ENCODE measurements at places on chromosomes 2 and 18.

GRCh38 chr2:71897836-71898235, 249.8 kb downstream of the CYP26B1 start:
- no peak for DNase-seq

DNA sequence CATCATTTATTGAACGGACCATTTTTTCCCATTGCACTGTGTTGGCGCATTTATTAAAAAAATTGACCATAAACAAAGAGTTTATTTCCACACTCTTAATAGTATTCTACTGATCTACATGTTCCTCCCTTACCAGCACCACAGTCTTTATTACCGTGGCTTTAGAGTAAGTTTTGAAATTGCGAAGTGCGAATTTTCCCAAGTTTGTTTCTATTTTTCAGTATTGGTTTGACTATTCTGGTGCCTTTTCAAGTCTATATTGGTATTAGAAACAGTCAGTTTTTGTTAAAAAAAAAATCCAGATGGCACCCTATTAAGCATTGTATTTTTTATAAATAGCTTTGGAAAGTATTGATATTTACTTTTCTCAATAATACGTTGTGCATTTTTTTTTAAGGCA, 795.1 kb upstream of the HS6ST1 start:
- no peak for DNase-seq

GRCh38 chr2:176643646-176644045, 374.4 kb downstream of the MTX2 start:
- peak; percentile 68 for DNase-seq

- DNase-seq = peak; percentile 84
These were observed 919 bp upstream of the PCBP1 start for GRCh38 chr2:70086278-70086837.

GRCh38 chr2:179274749-179275148, 10.1 kb upstream of the SESTD1 start:
- no peak for DNase-seq

DNA sequence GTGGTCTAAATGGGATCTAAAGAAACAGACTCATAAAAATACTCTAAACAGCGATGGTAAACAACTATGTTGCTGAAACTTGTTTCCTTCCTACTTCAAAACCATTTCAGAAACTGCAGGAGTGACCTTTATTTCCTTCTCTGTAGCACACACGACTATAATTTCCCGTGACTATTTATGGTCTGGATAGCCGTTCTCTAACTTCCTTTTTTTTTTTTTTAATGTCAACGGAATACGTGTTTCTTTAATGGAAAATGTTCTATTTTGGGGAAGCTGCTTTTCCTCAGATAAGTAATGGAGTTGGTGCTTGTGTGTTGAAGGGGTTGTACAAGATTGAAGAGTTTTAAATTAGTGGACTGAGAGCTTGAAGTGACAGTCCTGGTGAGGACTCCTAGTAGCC, 224.1 kb downstream of the PHLPP1 start:
- no peak for DNase-seq

DNA sequence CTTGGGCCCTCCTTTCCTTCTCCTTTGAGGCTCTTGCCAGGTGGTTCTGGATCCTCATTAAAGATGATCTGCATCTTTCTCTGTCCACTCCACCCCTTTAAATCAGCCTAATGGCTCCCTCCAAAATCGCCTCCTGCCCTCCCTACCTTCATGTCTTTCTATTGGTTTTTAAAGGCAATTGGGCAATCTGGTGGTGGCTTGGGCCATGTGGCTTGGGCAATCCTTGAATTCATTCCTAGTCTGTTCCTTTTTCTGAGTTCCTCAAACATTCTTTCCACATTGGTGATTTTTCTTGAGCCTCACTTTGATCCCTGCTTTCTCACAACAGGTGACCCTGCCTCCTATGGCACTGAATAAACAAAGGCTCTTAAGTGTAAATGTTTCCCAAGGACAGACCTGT, 266.2 kb upstream of the REV1 start:
- DNase-seq = no peak

- DNase-seq = no peak
These were observed 24.2 kb upstream of the EFEMP1 start for GRCh38 chr2:55947752-55948151.

GRCh38 chr2:181677912-181678586, 2.3 kb downstream of the NEUROD1 start:
- no peak for DNase-seq

DNA sequence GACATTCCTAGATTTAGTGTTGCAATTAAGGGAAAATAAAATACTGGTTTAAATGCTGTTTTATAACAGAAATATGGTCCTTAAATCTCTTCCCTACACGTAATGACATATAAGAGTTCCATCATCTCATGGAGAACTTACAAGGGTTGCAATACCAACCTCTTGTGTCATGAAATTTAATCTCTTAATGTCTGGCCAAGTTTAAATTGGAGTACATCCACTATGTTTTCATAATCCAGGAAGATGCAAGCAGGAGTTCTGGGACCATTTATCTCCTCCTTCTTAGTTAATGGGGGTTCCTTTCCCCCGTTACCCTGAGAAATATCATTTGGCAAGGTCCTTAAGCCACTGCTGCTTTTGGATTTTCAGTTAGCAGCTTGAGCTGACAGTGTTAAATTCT, 126.0 kb upstream of the ACVR2A start:
- DNase-seq = no peak

DNA sequence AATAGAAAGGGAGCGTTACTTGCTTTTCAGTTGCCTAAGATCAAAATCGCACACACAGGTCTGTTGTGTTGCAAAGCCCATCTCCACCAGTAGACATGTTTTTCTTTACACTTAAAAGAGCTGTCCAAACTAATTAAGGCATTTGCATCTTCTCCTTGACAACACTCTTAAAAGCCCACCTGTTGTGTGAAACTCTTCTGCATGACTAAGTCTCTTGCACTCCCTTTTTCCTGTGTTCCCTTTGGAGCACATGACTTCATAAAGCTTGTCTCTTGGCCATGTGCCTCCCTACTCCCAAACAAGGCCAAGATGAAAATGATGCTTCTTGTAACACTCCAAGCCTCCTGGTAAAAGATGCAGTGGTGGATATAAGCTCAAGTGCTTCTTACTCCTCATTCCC, 26.1 kb downstream of the PID1 start:
- DNase-seq = no peak

- DNase-seq = no peak
These were observed 15.5 kb downstream of the CDCA7 start for GRCh38 chr2:173370198-173370597.

GRCh38 chr18:45167631-45168280, 447.5 kb upstream of the SLC14A2 start:
- DNase-seq = no peak

- no peak for DNase-seq
These were observed 95.5 kb downstream of the PTGR3 start for GRCh38 chr18:75113455-75113854.

GRCh38 chr2:5695654-5696403, 3.6 kb downstream of the SOX11 start:
- peak; percentile 56 for DNase-seq

DNA sequence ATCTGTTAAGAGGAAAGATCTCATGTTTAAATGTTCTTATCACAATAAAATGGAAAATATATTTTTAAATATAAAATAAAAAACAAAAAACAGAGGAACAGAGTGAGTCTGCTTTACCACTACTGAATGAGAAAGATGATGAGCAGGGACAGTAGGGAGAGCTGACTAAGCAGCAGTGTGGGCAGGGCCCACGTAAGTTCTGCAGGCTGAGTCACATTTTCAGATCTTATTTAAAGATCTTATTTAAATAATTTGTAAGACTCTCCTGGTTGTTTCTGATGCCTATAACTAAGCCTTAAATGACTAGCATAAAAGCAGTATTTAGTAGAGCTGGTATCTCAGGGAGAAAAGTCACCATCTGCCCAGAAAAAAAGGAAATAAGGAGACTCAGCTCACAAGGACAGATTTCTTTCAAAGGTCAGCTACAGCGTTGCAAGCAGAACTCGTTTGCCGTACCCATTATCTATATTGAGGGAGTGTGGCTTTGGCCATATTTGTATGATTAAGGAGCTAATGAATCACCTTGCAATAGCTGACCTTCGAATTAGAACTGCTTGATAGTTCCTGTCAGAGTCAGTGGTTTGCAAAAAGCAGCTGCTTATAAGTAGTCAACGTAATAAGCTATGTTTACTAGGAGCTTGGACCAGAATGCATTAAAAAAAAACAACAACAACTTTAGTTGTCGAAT, 322.1 kb upstream of the CHAC2 start:
- DNase-seq = no peak

- no peak for DNase-seq
These were observed 69.9 kb downstream of the PLB1 start for GRCh38 chr2:28565720-28566295.

GRCh38 chr18:72235422-72235821, 308.7 kb downstream of the CBLN2 start:
- DNase-seq = peak; percentile 66

DNA sequence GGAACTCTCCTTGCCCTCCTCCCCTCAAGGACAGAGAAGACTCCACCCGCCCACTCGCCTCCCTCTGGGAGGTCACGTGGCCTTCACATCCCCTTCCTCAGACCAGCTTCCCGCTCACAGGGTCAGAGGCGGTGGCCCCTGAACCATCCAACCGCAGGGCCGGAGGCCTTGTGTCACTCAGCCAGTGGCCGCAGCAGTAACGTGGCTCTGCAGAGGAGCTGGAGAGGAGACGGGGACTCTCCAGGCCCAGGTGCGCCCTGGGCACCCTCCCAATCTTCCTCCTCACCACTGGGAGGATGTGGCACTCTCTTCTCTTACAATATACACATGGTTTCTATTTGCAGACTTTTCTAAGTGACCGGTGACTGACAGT, 161.7 kb downstream of the TWIST2 start:
- DNase-seq = no peak

GRCh38 chr2:9539531-9539930, 16.1 kb downstream of the ADAM17 start:
- DNase-seq = no peak

GRCh38 chr2:98538280-98539041, 69.9 kb downstream of the COA5 start:
- no peak for DNase-seq

DNA sequence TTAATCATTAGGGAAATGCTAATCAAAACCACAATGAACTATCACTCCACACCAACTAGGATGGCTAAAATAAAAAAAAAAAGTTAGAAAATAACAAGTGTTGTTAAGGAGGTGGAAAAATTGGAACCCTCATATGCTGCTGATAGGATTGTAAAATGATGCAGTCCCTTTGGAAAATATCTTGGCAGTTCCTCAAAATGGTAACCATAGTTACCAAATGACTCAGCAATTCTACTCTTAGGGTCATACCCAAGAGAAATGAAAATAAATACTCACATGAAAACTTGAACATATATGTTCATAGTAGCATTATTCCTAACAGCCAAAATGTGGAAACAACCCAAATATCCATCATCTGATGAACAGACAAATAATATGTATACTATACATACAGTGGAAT, 15.7 kb upstream of the ACVR2A start:
- DNase-seq = no peak

DNA sequence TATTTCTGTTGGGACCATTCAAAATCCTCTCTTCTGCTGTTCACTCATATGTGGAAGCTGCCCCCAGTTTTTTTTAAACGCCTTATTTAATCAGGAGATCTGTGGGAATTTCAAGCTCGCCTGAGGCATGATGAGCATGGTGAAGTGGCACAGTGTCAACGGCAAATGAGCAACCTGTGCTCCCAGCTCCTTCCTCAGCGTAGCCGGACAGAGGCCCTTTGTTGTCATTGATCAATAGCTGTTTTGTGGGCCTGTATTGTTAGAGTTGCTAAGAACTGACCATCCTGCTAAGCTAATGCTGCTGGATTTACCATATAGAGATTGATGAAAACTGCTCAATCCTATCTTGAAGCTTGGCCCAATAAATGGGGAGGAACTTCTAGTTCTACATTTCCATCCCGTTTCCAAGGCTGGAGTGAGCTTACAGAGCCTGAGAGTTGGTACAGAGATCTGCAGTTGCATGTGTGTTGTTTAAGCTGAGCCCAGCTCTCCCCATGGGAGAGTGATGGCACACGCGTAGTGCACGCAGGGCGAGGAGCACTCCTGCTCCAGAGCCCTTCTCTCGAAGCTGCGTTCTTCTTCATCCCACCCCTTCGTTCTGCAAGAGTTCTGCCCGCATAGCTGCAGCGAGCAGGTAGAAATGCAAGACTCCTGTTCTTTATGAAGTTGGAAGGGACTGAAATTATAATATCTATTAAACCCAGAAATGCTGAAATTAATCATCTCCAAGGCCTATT, 108.8 kb downstream of the RTN4 start:
- DNase-seq = no peak

DNA sequence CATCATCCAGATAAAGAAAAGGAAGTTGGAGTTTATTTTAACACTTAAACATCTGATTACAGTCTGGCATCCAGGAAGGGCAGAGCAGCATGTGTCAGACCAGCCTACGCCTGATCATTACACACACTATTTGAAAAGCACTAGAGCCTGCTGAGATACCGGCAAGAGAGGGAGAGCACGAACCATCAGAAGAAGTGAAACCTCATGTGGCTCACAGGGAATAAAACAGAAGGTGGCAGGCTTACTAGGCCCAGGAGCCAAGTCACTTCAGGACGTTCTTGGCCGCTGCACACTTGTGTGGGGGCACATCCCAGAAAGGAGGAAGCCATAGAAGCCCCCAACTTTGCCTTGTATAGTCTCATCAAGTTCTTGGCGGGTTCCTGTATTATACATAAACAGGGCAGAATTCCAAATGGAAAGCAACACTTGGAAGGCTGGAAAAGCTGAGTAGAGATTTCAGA, 105.5 kb downstream of the UGGT1 start:
- DNase-seq = no peak

DNA sequence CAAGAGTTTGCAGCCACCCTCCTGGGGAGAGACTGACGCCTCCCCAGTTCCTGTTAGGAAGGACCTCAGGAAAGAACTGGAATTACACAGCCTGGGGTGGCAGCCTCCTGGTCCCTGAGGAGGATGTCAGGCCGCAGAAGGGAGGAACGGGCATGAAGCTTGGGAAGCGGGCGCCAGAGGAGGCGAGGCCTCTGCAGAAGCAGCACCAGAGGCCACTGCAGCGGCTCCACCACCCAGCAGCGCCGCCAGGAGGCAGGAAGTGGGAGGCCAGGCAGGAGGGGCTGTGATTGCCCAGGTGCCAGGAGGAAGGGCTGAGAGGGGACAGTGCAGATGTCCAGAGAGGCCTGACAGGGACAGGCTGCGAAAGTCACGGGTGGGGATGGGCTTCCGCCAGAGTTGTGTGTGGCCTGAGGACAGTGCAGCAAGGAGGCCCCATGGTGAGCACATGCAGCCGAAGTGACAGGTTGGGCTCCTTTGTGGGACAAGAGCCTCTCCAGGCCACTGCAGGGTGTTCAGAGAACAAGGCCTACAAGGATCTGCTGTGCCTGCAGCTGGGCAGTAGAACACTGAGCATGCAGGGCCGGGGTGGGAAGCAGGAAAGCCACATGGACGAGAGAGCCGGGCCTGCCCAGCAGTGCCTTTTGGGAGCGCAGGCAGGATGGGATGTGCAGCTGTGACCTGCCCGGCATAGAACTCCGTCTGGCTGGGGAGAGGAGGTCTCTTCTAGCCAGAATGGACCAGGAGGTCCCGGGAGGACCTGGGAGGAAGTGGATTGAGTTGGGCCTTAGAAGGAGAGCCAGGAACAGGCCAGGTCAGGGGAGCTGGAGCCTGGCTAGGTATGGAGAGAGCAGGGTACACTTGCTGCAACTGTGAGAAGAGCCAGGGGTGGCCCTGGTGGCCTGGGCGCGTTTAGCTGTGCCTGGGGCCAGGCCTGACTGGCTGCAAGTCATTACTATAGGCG, 39.1 kb upstream of the ALPP start:
- DNase-seq = no peak
